ENCODE measurements at places on chromosomes 7 and 10.
A peak's percentile ranks its signal among the peaks of the same experiment; 100 is the strongest.

- no peak for DNase-seq
Observed at GRCh38 chr7:128934361-128935341, 3.1 kb upstream of the IRF5 start.

GRCh38 chr7:25444991-25445390 is 216.7 kb upstream of the NPVF start:
- DNase-seq, result no peak

DNA sequence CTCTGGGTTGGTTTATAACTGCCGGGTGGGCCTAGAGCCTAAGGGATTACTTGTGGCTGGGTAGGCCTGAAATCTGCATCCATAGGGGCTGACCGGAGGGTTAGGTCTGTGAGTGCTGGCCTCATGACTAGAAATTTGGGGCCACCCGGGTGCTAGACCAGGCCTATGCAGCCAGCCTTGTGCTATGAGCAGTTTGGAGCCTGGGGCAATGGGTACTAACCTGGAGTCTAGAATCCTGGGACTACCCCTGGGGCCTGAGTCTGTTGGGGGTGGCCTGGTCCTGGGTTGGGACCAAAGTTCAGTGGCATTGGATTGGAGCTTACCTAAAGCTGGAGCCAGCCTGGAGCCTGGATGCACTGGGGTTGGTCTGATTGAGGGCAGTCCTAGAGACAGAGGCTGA is 995.2 kb downstream of the ANKRD7 start:
- DNase-seq, result no peak

DNA sequence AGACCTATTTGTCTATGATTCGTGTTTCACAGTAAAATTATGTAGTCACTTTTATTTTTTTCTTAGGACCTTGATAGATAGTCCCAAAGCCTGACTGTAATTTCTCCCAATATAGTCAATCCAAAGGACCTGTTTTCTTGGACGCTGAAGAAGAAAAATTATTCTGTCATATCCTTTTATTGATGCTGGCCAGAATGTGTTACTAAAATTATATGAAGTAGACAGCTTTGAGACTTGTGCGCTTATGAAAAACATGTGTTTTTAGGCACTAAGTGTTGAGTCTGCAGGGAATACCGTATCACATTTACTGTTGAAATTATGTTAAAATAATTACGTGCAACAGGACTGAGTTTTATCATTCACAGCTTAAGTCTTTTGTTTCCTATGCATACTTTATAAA is 17.9 kb downstream of the TES start:
- no peak for DNase-seq

GRCh38 chr10:18334116-18334867 is 194.1 kb downstream of the CACNB2 start:
- no peak for DNase-seq

DNA sequence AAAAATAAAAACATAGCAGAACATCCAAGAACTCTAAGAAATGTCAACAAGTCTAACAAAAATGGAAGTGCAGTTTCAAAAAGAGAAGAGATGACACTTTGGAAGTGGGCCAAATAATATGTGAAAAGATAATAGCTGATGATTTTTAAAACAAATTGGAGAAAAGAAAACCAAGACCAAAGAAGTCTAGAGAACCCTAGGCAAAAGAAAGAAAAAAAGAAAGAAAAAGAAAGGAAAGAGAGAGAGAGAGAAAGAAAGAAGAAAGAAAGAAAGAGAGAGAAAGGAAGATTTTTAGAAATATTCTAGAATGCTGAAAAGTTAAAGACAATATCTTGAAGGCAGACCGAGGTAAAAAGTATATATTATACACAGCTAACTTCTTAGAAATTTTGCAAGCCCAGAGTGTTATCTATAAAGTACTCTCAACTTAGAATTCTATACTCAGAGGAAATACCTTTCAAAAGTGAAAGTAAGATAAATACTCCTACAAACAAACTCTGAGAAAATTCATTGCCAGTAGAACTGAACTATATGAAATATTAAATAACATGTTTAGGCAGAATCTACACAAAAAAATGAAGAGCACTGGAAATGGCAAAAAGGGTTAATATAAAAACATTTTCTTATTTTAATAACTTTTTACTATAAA is 138.7 kb upstream of the SMIM30 start:
- no peak for DNase-seq

DNA sequence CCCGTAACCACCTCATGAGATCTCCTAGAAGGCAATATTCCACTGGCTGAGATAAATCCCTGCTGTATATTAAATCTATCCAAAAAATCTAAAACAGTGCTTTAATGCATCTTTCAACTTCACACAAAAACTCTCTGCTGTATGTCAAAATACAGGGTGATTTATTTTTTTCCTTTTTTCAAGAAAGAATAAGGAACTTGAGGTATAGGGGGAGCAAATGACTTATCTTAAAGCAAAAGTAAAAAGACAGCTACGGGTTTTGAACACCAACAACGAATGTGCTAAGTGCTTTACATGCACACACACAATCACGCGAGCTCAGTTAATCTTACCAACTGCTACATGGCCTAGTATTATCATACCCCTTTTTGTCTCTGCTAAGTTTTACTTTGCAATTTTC is 168.9 kb upstream of the PHF14 start:
- DNase-seq, result no peak

DNA sequence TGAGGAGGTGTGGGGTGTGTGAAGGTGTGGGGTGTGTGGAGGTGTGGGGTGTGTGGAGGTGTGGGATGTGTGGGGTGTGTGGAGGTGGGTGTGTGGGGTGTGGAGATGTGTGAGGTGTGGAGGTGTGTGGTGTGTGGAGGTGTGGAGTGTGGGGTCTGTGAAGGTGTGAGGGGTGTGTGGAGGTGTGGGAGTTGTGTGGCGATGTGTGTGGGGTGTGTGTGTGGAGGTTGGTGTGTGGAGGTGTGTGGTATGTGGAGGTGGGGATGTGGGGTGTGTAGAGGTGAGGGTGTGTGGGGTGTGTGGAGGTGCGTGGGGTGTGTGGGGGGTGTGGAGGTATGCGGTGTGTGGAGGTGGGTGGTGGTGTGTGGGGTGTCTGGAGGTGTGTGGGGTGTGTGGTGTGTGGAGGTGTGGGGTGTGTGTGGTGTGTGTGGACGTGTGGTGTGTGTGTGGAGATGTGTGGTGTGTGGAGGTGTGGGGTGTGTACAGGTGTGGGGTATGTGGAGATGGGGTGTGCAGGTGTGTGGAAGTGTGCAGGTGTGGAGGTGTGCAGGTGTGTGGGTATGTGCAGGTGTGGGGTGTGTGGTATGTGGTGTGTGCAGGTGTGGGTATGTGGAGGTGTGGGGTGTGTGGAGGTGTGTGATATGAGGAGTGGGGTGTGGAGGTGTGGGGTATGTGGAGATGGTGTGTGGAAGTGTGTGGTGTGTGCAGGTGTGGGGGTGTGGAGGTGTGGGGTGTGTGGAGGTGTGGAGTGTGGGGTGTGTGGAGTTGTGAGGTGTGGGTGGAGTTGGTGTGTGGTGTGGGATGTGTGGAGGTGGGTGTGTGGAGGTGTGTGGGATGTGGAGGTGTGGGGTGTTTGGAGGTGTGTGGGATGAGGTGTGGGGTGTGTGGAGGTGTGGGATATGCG is 34.5 kb downstream of the SPDYE17 start:
- DNase-seq, result no peak

DNA sequence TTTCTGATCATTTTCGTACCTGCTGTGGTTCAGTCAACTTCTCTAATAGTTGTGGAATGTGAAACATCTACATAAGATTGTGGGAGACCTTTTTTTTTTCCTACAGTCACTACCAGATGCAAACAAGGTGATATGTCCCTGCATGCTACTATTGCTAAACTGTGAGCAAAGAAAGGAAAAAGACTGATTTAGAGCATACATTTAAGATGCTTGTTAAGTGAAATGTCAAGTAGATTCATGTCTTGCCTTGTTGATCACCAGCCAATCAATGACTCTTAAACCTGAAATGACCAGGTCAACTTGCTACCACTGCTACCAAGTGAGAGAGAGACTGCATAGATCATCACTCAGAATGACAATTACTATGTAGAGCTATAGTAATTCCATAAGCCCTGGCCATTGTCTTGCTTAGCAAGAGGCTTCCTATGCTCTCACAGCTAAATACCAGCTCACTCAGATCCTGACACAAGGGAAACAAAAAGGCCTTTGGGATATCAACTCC is 84.3 kb upstream of the SKAP2 start:
- no peak for DNase-seq

DNA sequence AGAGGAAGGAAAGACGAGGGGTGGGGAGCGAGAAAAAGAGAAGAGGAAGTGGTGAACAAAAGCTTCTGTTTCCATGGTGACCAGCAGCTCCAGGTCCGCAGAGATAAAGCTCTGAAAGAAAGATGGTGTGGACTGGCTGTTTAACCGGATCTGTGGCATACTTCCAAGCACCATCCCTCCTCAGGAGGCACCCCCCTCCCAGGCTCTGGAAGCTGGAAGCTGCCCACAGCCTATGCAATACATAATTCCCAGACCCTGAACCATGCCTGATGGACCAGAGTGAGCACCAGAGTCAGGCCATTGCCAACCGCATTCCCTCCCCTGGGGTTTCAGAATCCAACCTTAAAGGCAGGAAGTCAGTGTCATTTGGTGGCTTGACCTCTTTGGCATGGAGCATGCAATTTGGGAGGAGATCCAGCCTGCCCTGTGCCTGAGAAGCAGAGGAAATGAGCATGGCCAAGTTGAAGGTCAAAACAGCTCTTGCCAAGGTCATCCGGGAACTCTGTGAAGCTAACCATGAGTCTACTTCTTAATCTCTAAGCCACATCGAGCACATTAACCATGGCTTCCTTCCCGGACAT is 22.2 kb upstream of the CPXM2 start:
- DNase-seq, result peak; percentile 19

GRCh38 chr10:122291739-122292138 is 20.6 kb downstream of the BTBD16 start:
- DNase-seq, result no peak

- DNase-seq, result peak; percentile 28
Observed at GRCh38 chr7:41732843-41733306, 30.0 kb upstream of the INHBA start.

DNA sequence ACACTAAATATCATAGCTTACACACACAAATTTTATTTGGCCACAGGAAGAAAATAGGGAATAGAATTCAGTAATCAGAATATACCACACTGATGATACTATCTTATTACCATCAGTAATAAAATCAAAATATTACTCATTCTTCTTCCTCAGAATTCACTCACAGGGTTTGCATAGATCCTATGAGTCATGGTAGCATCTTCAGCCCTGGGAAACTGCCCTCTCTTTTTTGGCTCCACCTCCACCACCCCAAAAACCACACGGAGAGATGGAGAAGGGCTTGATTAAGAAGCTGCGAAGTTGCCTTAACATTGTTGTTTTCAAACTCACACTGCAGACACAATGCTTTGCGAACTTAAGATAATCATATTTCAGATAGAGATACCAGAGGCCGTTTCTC is 154.1 kb upstream of the AHR start:
- peak; percentile 51 for DNase-seq

DNA sequence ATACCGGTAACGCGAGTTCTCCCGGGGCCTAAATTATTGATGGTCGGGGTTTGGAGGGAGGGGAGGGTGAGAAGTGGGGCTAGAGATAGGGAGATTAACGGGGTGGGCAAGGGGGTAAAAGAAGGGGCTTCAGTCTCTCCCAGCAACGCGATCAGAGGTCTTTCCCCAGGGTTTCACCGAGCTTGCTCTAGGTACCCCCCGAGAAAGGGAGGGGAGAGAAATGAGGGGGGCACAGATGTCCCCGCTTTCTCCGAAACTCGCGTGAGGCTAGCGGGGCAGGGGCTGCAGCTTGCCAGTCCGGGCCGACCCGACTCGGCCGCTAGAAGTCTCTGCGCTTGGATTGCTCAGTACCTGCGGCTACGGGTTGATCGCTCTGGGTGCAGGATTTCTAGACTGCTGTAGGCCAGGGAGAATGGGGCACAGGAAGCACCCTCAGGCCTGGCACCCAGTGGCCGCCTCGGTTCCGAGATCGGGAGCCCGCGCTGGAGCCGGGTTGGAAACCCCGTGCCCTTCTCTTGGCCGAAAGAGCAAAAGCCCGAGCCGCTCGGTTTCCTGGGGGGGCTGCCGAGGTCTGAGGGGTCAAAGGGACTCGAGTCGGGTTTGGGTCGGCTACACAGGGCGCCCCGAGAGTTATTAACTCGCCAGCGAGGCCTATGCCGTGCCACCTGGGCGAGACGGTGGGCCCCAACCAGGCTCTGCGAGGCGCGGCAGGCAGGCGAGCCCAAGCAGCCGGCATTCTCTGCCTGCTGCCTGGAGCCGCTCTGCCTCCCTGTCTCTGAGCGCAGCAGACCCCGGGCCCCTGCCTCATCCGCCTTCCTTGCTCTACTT is 3.1 kb downstream of the PAX2 start:
- peak; percentile 33 for DNase-seq

- no peak for DNase-seq
Observed at GRCh38 chr10:112288486-112288885, 5.3 kb downstream of the TECTB start.

- peak; percentile 75 for DNase-seq
Observed at GRCh38 chr7:19939746-19940145, 166.3 kb upstream of the TMEM196 start.

GRCh38 chr10:86968271-86968993 is at the start of gene ADIRF:
TSS of gene ADIRF (plus strand) at chr10:86968482. CDS start at chr10:86968545, 63 bp downstream.
- DNase-seq, result no peak

GRCh38 chr10:71237843-71238623 is 25.7 kb downstream of the UNC5B start:
- no peak for DNase-seq

DNA sequence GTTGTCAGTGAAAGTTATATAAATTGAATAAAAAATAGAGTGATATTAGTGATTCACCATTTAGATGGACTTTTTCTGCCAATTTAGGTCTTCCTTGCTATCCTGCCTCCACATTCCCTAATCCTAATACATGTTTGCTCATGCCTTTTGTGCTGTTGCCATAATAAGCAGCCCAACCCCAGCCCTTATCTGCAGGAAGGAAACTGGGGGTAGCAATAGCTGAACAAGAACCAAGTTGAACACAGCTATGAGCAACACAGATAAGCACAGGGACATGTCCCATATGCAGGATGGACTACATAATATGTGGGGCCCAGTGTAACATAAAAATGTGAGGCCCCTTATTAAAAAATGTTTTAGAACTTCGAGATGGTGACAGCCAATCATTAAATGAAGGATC is 91.2 kb upstream of the AHR start:
- DNase-seq, result peak; percentile 58

GRCh38 chr7:20152511-20152910 is 64.7 kb downstream of the MACC1 start:
- peak; percentile 46 for DNase-seq

GRCh38 chr10:11170993-11171851 is 153.6 kb downstream of the CELF2 start:
- no peak for DNase-seq

GRCh38 chr10:3330663-3331062 is 158.1 kb upstream of the PITRM1 start:
- DNase-seq, result peak; percentile 64

- DNase-seq, result no peak
Observed at GRCh38 chr10:112235920-112236319, 47.3 kb upstream of the TECTB start.
